ENCODE measurements at places on chromosomes 7 and 10.

DNA sequence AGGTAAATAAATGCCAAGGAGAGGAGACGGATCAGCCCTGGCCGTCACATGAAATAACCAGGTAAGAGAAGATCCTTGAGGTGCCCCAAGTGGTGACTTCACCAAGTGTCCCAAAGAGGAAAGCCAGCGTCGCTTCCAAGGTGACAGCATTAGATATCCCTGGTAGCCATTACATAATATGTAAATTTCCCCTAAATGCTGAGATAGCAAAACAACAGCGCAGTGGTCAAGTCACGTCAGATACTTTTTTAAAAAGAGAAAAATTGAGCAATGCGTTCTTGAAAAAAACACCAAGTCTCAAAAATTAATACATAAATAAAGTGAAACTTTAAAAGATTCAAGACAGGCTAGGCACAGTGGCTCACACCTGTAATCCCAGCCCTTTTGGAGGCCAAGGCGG lies 100.2 kb downstream of the HTR5A start:
- DNase-seq = no peak

DNA sequence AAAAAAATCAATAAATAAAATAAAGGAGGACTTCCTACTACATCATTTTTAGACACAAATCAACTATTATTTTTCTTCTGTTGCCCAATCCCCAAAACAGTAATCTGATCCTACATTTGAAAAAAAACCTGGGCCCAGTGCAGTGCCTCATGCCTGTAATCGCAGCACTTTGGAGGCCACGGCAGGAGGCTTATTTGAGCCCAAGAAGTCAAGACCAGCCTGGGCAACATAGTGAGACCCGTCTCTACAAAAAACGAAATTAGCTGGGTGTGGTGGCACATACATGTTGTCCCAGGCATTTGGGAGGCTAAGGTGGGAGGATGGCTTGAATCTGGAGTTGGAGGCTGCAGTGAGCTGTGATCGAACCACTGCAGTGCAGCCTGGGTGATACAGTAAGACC lies 2.7 kb upstream of the GTF2I start:
- no peak for DNase-seq

- no peak for DNase-seq
These were observed 223.5 kb downstream of the SNX13 start for GRCh38 chr7:17716816-17717215.

GRCh38 chr10:52146766-52147165 lies 167.3 kb upstream of the DKK1 start:
- no peak for DNase-seq

GRCh38 chr7:80960244-80960795 lies 41.5 kb upstream of the SEMA3C start:
- DNase-seq = no peak

DNA sequence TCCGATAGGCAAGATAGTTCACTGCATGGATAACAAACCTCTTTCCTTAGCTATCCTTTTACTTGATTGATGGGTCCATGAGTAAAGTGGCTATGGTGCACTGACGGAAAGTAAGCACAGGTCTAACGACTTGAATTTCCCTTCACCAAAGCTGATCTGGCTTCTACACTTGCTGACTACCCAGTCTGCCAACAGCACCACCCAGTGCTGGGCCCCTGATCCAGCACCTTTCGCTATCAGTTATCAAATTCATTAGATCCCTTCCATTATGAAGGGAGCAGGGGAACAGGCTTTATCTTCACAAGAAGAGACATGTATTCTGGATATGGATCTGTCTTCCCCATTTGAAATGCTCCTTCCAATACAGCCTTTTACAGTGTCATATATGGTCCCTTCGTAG lies 855.9 kb downstream of the GRID1 start:
- no peak for DNase-seq

- DNase-seq = no peak
These were observed 4.1 kb upstream of the NACAD start for GRCh38 chr7:45092931-45093235.

GRCh38 chr7:122064971-122065370 lies 79.1 kb downstream of the AASS start:
- no peak for DNase-seq

DNA sequence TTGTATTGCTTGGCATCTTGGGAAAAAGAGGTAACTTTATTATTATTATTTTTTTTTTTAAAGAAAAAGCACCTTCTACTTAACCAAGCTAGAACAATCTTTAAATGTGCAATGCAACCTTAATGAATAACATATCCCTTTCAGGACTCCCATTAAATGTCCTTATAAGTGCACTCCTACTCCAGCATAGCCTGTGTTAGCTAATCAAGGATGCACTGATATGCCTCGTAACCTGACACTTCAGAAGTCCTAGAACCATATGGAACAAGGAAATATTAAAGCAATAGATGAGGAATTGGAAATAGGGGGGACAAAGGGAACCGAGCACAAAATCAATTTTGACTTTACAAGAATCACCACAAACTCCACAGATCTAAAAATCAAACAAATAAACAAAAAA lies 522.4 kb downstream of the PARD3 start:
- no peak for DNase-seq

DNA sequence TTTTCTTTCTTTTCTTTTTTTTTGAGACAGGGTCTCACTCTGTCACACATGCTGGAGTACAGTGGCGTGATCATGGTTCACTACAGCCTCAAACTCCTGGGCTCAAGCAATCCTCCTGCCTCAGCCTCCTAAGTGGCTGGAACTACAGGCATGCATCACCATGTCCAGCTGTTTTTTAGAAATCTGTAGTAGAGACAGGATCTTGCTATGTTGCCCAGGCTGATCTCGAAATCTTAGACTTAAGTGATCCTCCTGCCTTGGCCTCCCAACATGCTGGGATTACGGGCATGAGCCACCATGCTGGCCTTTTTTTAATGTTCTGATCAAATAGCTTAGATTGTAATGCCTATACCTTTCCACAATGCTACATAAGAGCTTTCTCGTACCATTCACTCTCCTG lies 107.0 kb upstream of the KCTD7 start:
- DNase-seq = no peak

DNA sequence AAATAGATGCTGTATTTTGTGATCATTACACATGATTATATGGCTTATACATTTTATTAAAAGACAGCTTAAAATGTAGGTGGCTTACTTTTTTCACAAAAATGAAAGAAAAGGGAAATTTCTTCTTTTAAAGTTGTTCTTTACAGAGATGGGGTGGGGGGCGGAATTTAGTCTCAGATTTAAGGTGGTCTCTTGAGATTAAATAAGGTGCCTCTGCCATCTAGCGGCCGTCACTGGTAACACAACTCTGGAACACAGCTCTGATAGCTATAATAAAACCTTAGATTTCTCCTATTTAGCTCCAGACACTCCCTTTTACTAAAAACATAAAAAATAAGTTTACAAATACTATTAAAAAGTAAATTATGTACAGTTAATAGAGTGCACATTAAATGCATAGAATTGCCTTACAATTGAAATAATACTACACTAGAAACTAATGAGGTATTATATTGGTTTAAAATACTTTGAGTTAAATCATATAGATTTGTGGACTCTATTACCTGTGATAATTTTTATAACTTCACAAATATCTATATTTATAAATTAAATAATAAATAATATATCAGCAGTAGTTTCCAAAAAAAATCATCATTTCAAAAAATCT lies 210.9 kb downstream of the DGKB start:
- peak; percentile 40 for DNase-seq

DNA sequence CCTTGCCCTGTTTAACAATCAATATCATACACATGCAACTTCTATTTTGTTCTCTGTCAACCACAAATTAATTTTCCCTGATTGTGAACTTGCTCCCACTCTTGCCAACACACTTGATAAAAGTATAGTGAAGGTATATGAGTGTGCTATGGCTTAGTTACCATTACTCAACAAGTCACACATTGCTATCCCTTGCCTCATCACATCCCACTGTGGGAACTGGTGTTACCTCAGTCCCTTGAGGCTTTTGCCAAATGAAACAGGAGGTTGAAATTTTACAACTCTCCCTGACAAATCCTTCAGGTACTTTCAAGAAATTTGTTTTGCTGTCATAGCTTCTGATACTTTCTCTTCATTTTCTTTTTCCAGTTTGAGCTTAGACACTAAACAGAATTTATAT lies 472.5 kb upstream of the SEMA3D start:
- no peak for DNase-seq

GRCh38 chr10:121823993-121824463 lies 103.8 kb downstream of the ATE1 start:
- no peak for DNase-seq

DNA sequence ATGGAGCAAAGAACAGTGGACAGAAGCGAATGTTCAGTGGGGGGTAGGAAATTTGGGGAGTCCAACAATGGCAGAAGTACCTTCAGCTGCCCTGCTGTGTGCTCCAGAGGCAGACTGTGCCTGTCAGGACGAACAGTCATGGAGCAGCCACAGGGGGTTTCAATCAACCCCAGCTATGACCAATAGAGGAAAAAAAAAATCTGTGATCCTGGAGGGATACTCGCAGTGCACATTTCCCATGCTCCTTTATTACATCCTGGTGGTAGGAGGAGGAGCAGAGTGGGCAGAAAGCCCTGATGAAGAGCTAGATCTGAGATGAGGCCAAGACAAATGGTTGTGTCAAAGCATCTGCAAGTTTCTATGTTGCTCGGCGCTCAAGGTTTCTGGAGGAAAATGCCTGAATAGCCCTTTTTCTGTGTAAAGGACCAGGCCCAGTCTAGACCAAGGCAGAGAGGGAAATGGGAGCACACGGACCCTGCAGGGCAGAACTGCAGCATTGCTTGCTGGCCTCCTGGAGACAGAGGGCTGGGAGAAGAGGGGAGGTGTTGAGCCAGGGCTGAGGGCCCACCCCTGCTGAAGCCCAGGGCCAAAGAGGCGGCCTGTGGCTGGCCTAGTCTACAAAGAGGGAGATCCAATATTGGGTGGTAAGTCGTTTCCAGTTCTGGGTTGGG lies 201.5 kb downstream of the GRID1 start:
- DNase-seq = no peak

DNA sequence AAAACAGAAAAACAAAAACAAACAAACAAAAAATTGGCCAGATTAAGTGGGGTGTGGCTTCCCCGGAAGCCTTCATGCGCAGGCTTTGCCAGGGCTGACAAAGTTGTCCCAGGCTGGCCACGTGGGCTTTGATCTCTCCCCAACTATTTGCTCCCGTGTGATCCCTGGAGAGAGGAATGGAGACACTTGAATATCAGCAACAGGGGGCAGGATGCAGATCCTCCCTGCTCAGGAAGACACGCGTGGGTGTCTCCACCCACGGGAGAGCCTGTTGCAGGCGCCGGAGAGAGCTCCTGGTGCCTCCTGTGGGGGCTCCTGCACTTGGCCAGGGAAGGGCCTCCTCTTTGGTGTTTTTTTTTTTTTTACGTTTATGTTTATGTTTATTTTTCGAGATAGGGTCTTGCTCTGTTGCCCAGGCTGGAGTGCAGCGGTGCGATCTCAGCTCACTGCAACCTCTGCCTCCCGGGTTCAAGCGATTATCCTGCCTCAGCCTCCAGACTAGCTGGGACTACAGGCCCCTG lies 19.0 kb downstream of the TRIM56 start:
- no peak for DNase-seq

GRCh38 chr10:112779025-112779770 lies 170.8 kb upstream of the TCF7L2 start:
- DNase-seq = no peak

GRCh38 chr7:136018104-136018503 lies 40.9 kb upstream of the MTPN start:
- no peak for DNase-seq

GRCh38 chr10:107517811-107518210 lies 353.3 kb upstream of the SORCS1 start:
- no peak for DNase-seq

GRCh38 chr7:5872326-5872725 lies 8.3 kb upstream of the OCM start:
- DNase-seq = no peak

- DNase-seq = no peak
These were observed 13.8 kb downstream of the MRPL32 start for GRCh38 chr7:42945821-42946626.

DNA sequence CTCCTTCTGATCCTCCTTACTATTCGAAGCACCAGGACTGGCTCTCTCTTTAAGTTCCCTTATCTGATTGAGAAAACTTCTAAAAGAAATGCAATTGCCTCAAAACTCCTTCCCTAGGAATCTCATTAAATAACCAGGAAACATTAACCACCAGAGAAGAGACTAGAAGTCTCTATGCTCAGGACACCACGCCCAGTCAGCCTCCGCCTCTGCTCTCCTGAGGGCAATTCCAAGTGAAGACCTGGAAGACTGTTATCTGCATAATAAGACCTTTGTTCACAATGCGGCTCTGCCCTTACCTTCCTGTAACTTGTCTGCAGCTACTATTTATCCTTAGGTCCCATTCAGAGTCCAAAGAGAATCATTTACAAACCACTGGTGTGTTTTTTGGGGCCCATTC lies 78.8 kb downstream of the ELMO1 start:
- DNase-seq = no peak
